Stimulated activated CD8-positive, alpha-beta memory T cell treated with anti-CD3 and anti-CD28 coated beads, Interleukin-7, amount 100 ng/mL, for 1 hour (primary cell): ENCODE measurements at places on chromosomes 11 and 22.

DNA sequence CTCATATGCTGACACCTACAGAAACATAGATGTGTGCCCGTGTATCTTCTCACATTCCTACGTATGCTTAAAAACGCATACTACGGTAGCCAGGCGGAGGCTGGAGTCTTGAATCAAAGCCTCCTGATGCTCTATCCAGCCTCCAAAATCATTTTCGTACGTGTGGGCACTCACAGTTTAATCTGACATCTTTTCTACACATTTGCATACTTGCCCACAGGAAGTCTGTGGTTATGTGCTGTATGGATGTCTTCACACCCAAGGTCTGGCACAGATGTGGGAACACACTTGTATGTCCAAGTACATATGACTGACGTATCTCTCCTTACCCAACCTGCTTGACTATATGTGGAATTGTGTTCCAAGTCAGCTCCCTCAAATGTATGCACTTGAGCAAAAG is 561.8 kb upstream of the CADM1 start:
- DNase-seq = no peak

GRCh38 chr22:30190574-30190973 is 56.0 kb downstream of the LIF start:
- no peak for DNase-seq

DNA sequence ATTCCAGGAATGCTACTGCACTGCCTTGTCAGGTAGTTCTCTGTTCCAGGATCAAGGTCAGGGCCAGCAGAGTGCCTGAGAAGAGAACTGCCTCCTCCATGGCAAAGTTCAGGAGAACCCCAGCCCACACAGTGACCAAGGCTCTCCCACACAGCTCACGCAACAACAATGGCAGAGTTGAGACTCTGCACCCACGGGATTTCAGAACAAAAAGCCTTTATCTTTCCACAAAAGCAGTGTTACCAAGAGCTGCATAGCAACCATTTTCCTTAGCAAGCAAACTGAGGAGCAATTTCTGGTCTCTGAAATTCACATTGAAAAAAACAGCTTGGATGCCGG is 11.1 kb downstream of the PLAAT3 start:
- DNase-seq = no peak

DNA sequence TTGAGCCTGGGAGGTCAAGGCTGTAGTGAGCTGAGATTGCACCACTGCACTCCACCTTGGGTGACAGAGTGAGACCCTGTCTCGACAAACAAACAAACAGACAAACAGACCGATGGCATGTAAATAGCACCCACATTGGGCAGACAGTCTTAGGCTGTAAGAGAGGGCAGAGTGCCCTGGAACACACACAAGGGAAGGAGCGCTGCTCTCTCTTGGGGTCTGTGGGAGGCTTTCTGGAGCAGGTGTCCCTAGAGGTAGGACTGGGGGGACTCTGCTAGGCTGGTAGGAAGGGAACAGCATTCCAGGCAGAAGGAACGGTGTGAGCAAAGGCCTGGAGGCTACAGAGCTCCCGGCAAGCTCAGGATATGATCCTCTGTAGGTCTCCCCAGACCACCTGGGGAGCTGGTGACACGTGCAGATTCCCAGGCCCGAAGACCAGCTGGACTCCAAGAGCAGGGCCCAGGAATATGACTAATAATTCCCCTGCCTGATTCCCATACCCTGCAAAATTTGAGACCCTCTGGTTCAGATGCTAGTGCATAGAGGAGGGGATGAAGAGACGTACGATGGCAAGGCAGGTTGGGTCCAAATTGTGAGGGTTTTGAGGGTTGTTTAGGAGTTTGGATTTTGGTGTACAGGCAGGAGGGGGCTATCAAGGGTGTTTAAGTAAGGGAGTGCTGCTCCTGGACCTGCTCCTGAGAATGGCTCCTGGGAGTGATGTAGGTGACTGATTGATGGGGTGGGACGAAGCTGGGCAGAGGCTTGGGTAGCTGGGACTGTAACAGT is 11.6 kb downstream of the SMIM38 start:
- no peak for DNase-seq

GRCh38 chr11:722346-722811 is 16.3 kb downstream of the EPS8L2 start:
- DNase-seq = no peak

GRCh38 chr22:49793296-49793695 is 34.4 kb downstream of the BRD1 start:
- no peak for DNase-seq

DNA sequence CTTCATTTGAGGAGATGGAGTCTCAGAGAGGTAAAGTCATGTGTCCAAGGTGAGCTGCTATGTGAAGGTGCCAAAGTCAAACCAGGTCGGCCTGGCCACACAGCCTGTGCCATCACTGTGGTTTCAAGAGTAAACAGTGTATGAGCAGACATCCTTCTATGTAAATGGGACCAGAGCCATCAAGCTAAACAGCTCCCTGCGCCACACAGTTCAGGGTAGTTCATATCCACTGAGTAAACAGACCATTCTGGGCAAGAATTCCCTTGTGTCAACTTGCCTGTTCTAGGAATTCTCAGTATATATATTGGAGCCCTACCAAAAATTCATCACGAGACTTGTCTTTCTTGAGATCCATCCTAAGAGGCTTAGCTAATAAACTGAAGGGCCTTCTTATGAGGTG is 77.5 kb downstream of the AMOTL1 start:
- DNase-seq = no peak
